CD4-positive, alpha-beta T cell treated with Interleukin-2 at 100 ng/mL for 4 hours (primary cell): ENCODE measurements at places on chromosomes 11 and 22.

DNA sequence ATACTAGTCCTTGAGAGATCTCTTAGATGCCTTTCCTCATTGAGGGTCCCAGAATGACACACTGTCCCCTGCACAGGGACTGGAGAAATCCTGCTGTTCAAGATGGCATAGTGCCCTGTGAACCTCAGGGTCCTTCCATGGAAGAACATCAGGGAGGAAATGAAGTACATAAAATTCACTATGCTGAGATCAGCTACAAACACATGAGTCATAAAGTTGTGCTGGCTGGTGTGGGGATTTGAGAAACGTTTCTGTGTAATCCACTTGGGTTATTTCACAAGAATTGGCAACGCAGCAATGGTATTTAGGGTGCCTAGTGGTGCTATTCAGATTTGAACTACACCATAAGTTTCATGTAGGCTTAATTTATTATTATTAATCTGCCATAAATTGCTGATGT, 174.4 kb downstream of the MAML2 start:
- DNase-seq = peak; percentile 43

GRCh38 chr11:106172386-106172991, 95.0 kb downstream of the AASDHPPT start:
- no peak for DNase-seq

DNA sequence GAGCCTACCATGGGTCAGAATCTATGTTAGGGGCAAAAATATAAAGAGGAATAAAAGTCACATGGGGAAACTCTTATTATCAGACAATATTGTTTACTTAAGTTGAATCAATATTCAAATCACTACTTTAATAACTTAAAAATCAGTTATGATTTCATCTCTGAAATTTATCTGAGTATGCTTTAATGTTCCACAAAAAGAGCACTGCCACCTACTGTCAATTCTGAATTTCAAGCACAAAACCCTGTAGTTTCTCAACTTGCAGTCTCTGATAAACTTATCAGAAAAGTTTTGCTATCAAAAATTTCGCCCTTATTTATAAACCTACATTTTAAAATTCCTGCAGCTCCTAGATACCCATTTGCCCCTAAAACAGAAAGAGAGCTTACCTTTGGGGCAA, 47.3 kb downstream of the RDX start:
- no peak for DNase-seq

DNA sequence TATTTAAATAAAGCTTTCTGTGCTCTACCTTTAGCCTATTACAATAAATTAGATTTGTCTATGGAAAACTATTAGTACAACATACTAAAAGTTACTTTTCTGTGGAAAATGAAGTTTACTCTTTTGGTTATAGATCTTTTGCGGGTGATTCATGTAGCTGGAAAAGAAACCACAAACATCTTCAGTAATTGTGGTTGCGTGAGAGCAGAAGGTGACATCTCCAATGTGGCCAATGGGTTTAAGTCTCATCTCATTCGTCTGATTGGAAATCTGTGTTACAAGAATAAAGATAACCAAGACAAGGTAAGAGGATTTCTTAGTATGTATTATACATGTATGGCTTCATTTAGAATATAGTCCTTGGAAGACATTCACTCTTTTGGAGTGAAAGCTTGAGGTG, 68.6 kb downstream of the ATXN10 start:
- DNase-seq = no peak

DNA sequence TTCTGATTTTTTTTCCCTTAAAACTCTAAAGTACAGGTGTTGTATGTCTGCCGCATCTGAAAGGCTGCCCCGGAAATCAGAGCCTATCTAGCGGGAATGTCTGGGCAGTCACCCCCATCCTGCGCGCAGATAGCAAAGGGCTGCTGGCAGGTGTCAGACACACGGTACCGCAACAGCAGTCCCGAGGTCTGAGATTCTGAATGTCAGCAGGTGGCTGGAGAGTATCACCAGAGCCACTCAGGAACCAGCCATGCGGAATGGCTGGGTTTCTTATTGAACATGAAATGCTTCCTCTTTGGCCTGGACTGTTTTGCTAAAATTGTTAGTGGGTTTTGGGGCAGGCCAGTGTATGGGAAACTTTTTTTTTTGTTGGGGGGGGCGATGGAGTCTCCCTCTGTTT, 53.3 kb downstream of the CERK start:
- DNase-seq = no peak

GRCh38 chr11:119752946-119753345, 23.9 kb upstream of the NECTIN1 start:
- no peak for DNase-seq

DNA sequence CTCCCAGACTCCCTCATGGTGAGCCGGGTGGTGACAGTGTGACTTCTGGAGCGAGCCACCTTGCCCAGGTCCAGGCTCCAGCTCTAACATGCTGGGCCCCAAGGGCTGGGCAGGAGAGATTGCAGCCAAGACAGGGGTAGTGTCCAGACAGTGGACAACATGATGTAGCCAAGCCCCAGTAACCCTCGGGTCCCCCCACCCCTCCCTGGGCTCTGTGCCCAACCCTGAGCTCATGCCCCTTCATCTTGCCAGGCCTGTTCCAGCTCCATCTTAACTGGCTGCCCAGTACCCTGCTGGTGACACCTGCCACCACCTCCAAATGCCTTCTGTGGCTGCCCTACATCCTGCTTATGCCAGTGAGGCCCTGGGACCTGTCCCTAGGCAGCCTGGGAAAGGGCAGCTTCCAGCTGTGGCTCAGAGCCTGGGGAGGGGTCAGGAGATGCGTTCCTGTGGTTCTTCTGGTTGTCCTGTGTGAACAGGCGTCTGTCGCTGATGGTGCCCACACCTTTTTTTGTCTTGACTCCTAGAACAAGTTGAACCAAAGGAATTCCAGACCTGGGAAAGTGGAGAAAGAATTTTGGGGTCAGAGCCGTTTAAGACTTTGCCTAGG, 12.5 kb upstream of the SYT12 start:
- DNase-seq = no peak

DNA sequence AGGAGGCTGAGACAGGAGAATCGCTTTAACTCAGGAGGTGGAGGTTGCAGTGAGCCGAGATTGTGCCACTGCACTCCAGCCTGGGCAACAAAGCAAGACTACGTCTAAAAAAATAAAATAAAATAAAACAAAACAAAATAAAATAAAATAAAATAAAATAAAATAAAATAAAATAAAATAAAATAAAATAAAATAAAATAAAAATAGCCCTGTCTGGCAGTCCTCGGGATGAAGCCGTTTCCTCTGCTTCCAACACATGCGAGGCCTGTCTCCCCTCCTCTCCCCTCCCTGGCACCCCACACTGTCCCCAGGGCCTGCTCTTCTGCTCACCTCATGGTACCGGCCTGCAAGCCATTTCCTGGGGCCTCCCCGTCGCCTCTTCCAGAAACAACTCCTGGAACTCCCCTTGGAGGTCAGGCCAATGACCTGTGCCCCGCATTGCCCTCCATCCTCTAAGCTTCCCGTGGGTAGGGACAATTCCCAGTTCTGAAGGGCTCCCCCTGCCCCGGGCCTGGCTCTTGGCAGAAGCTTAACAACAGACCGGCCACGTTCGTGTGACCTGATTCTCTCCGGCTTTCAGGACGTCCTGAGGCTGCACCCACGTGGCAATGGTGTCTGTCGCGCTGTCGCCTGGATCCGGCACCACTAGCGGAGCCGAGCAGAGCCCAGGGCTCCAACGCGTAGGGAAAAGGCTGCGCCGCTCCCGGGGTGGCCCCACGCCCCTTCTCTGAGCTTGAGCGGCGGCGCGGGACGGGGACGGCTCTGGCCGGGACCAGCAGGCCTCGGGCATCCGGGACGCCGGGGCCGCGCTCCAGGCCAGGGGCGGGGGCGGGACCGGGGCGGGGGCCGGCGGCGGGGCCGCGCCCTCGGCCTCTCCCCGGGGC, 456 bp upstream of the PARVB start:
- peak; percentile 18 for DNase-seq

GRCh38 chr11:71355281-71355680, 92.9 kb downstream of the DHCR7 start:
- DNase-seq = no peak

DNA sequence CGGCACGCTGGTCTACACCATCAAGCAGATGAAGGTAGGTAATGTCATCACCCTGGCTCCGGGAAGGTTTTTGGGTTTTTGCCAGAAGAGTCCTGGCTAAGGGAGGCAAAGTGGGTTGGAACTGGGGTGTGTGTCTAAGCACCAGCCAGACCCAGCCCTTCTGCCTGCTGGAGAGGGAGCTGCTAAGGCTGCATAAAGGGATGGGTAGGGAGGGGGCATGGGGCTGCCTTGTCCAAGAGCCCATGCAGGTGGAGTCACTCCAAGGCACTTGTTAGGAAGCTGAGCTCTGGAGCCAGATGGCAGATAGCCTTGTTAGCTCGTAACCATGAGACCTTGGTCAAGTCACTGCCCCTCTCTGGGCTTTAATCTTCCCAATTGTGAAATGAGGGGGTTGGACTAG, 48.0 kb downstream of the TIMP3 start:
- DNase-seq = no peak

- no peak for DNase-seq
Measured at GRCh38 chr11:20036626-20037335, 123.5 kb downstream of the DBX1 start.

- no peak for DNase-seq
Measured at GRCh38 chr11:3671334-3672254, at the start of gene CHRNA10. Gene CHRNA10, minus strand, starts transcription at chr11:3671384. Its CDS starts 72 bp downstream, at chr11:3671312.

- no peak for DNase-seq
Measured at GRCh38 chr11:27429761-27430393, 42.7 kb downstream of the LGR4 start.

DNA sequence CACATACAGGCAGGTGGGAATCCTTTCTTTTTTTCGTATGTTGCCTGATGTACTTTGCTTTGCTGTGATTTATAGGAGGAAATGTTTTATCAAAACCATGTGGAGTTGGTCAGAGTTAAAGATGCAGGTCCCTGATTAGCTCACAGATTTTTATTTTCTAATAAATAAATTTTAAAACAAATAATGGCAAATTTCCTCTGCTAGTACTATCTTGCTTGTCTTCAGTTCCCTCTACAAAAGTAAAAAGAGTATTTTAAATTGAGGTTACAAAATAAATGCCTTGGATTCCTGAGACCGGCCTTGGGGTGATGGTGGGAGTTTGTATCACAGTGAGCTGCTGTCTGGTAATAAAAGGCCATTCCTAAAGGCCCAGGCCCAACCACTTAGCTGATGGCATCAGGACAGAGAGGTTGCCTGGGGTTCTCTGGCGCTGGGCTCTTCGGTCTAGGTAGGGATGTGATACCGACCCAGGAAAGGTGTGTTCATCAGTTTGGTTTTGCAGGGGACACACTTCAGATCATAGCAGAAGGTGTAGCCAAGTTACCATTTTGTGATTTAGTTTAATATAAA, 129.0 kb downstream of the TBC1D22A start:
- DNase-seq = no peak

- peak; percentile 53 for DNase-seq
Measured at GRCh38 chr11:2376751-2377451, at the start of gene CD81. Gene CD81, plus strand, starts transcription at chr11:2377310. Its CDS starts 240 bp downstream, at chr11:2377550.

DNA sequence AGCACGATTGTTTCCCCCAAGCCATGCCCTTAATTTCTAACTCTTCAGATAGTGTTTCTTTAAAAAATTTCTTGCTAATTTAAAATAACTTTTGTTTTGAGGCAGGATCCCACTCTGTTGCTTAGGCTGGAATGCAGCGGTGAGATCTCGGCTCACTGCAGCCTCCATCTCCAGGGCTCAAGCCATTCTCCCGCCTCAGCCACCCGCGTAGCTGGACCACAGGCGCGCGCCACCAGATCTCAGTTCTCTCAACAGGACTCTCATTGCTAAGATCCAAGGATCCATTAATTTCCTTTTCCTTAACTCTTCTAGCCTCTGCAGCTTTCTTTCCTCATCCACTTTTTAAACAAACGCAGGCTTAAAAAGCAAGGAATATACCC, 327 bp upstream of the MED17 start:
- DNase-seq = no peak

DNA sequence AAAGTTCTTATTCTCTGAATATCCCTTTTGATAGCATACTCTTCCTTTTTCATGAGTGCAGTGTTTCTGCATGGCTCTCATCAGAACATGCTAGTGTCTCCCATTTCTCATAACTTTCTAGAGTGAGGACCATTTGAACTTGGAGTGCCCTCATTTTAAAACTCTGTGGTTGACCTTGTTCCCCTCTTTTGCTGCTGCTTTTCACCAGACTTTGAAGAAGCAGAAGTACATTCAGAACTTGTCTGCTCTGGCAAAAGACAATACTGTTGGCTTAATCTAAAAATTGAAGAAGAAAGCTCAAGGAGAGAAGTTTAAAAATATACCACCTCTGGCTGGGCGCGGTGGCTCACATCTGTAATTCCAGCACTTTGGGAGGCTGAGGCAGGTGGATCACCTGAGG, 35.0 kb downstream of the PPARA start:
- DNase-seq = no peak

DNA sequence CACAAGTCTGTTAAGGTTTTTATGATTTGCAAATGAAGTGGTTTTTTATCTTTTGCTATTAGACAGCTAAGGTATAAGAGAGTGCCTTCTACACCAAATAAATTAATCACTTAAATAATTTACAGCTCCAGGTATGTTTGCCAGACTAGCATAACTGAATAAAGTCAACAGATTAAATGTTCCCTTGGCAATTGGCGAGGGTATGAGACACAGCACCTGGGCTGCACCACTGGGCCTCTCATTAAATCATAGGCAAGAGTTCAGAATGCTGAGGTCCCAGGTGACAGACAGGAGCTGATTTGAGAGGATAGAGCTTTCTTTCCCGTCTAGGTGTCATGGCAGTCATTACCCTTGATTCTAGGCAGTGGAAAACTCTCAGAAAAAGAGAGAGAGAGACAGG, 62.6 kb upstream of the WT1 start:
- no peak for DNase-seq

- DNase-seq = no peak
Measured at GRCh38 chr11:104655066-104655465, 243.2 kb downstream of the CASP12 start.

- DNase-seq = no peak
Measured at GRCh38 chr11:15106201-15106965, 8.3 kb upstream of the INSC start.

DNA sequence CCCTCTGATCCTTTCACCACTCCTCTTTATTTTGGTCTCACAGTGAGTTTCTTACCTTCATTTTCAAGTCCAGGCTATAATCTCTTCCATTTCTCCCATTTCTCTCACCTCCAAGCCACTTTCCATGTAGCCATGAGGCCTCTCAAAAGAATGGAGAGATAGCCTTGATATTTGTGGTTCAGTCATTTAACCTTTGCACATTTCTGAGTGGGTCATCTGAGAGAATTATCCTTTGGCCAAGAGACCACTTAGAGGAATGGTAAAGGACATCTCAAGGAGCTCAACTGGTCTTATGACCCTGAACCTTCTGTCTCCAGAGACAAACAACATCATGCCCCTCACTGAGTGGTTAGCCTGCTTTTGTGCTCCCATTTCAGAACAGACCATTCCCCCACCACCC, 121.1 kb downstream of the KIRREL3 start:
- no peak for DNase-seq

DNA sequence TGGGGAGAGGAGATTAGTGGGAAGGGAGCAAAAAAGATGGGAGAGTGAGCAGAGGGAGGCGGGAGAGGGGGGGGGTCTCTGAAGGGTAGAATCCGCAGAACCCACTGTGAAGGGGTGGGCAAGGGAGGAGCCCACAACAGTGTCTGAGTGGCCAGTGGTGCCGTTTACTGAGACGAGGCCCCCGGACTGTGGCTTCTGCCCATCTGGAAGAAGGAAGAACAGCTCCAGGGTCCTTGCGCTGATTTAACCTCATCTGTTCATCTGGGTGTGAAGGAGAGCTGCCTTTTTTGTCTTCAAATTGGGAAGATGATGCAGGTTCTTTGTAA, 45.7 kb upstream of the ANO1 start:
- DNase-seq = no peak
